Neural progenitor cell (in vitro differentiated cells): ENCODE measurements at places on chromosomes 1 and 21.
A peak's percentile ranks its signal among the peaks of the same experiment; 100 is the strongest.

DNA sequence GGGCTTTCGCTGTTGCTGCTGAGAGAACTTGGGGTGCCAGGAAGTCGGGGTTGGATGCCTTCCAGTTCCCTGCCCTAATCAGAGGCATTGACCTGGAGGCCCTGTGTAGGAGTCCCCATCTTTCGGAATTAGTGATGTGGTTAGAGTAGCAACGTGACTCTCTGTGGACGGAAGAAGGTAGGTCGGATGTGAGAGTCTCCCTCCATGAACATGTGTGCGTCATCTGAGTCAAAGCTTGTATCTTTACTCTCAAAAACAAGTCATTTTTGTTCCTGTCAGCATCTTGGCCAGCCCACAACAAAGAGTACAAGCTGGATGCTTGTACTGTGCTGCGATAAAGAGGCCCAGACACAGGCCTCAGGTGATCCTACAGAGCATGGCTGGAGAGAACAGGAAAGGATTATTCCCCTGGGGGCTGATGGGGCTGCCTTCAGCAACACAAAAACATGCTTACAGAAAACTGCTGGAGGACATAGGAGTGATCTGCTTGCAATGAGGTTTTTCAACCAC, 31.0 kb upstream of the IL10 start:
- DNase-seq = no peak

DNA sequence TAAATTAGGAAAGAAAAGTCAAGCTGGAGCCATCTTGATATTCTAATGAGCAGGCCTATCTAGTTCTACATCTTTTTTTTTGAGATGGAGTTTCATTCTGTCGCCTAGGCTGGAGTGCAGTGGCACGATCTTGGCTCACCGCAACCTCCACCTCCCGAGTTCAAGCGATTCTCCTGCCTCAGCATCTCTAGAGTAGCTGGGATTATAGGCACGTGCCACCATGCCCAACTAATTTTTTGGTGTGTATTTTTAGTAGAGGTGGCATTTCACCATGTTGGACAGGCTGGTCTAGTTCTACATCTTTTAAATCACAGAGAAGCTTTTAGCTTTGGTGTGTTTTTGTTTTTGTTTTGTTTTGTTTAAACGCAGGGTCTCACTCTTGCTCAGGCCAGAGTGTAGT, 6.8 kb downstream of the TMEM69 start:
- no peak for DNase-seq

GRCh38 chr1:41954533-41954944, 35.8 kb upstream of the HIVEP3 start:
- DNase-seq = no peak

DNA sequence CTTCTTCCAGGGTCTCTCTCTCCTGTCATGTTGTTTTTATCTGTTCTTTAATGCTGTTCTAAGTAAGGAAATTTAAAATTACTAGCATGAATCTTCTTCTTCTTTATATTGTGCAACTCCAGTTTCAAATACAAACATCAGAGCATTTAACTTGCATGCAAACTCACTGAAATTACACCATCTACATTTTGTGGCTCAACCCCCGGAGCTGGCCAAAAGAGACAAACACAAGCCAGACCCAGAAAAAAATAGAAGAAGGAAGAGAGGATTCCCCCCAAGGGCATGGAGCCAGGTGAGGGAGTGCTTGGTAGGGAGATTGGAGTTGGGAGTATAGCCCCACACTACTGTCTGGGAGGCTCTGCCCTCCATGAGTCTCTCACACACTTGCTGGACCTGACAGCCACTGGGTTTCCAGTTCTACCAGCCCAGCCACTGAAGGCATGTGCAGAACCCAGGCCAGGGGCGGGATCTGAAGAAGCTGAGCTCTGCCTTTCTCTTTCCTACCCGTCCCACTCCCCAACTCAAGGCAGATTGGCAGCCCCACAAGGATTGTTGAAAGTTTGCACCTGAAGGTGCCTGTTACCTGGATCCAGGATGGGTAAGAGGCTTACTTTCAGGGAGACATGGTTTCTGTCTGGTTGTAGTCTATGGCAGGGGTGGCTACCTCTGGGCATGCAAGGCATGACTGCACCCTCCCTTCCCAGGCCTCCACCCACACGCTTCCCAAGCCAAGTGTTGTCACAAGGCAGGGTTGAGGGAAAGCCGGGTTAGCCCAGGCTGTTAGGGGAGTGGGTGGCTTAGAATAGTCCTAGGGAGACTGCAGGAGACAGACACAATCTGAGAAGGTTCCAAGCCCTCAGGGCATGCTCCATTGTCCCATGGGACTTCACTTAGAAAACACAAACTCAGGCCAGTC, 297.2 kb downstream of the TGFB2 start:
- no peak for DNase-seq

DNA sequence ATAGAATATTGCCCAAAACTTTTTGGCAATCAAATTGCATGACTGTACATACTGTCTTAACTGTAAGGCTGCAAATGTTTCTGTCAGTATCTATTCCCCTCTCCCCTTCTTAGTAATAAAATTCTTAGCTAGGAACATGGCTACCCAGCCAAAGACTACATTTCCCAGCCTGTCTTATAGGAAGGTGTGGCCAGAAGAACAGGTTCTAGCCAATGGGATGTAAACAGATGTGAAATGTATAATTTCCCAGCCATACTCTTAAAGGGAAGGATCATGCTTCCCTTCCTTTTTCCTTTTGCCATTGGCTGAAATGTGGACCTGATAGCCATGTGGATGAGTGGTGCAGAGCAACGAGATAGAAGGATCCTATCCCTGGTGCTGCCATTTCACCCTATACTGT, 7.0 kb upstream of the HIVEP3 start:
- DNase-seq = no peak

GRCh38 chr1:219938706-219939105, 10.3 kb upstream of the SLC30A10 start:
- DNase-seq = no peak

DNA sequence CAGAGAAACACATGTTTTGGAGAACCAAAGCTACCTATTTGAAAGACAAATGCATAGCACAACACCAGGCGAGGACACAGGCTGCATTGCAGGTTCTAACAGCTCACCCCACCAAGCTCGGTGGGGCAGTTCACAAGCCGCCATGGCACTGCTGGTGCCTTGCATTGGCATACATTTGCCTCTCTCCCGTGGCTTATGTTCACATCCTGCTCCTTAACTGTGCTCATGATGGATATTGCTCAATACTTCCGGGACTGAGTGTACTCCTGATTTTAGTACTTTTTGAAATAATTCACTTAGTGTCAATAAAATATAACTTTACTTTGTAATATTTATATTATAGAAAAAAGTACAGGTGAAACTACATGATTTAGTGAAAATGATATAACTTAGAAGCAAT, 1187.4 kb upstream of the NCAM2 start:
- DNase-seq = no peak

DNA sequence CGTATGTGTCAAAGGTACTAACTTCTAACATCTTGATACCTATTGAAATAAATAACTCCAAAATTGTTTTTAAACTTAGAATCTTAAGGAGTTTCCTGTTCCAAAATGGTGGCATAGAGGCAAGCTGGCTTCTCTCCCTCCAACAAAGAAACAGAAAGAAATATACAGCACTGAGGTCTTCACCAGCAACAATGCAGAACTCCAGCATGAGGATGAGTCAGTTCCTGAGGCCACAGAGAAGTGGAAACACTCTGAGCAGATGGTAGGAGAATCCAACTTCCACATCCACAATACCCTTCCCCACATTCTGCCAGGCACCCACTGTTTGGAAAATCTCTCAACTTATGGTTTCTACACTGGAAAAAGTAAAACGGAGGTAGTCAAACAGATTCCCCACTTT, 12.2 kb upstream of the PPIH start:
- DNase-seq = no peak

GRCh38 chr1:37883671-37884070, 24.3 kb upstream of the MTF1 start:
- DNase-seq = no peak

DNA sequence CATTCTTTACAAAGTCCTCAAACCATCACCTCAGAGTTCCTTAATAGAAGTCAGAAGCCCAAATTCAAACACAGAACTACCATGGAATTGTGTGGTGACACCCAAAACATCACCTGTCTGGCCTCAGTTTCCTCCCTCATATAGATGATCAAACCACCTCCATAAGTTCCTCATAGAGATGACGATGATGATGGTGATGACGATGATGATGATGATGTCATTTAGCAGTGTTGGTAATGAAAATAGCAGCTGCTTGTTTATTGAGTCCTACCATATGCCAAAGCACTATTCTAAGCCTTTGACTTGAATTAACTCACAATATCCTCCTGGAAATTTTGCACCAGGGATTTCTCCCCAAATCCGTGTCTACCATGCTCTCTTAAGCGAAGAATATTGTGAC, 139.9 kb downstream of the PROX1 start:
- no peak for DNase-seq

GRCh38 chr1:21293537-21294265, 3.4 kb upstream of the ECE1 start:
- DNase-seq = no peak

DNA sequence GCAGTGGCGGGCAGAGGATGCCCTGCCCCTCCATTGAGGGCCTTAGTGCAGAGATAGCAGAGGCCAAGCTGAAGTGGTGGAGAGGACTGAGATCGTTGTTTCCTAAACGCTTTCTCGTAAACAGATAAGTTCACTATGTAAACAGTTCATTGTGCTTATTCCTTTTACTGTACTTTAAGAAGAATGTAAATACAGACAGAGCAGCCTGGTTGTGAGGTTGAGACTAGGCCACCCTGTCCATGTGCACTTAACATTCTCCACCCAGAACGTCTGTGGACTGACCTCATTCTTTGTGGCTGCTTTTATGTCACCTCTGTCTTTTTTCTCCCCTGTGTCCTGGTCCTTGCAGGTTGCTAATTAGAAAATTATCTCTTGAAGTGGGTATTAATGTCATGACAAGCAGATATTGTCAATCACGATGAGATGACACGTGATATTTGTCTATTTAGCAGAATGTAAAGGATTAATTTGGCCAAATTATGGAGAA, 8.5 kb downstream of the CENPS start:
- DNase-seq = no peak

GRCh38 chr1:234871710-234872271, 256.8 kb downstream of the TOMM20 start:
- DNase-seq = peak; percentile 35

DNA sequence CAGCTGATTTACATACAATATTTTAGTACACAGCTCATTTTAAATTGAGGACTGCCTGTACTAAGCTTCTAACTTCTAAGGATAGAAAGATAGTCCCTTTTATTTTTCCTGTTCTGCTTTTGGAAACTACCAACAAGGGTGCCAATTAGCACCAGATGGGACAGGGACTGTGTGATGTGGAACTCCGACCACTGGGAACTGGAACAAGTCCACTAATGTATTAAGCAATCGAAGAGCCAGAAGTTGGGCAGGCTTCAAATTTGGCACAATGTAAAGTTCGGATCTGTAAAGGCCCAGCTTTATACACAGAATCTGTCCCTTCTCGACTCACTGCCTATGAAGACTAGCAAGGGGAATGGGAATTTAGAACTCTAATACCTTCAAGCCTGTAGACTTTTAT, 149.3 kb downstream of the ZC3H11B start:
- no peak for DNase-seq

DNA sequence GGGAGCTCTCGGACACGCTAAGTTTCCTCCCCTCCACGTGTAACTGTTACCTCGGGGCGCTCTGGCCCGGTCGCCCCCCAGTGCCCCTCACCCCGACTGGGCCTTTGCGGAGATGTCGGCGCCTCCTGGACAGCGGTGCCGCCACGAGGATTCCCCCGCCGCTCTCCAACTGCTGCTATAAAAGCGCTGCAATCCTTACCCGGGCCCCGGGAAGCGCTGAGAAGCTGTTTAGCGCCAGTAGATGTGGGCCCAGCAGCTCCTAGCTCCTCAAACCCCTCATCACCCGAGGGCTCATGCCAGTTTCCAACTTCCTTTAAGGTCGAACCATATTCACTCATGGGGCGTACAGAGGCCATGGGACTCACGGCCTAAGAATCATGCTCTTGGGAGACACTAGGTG, 361 bp upstream of the LMX1A start:
- peak; percentile 69 for DNase-seq

- no peak for DNase-seq
Observed at GRCh38 chr1:53631622-53632310, 107.2 kb downstream of the GLIS1 start.

GRCh38 chr1:38151399-38151798, 104.8 kb upstream of the POU3F1 start:
- no peak for DNase-seq

DNA sequence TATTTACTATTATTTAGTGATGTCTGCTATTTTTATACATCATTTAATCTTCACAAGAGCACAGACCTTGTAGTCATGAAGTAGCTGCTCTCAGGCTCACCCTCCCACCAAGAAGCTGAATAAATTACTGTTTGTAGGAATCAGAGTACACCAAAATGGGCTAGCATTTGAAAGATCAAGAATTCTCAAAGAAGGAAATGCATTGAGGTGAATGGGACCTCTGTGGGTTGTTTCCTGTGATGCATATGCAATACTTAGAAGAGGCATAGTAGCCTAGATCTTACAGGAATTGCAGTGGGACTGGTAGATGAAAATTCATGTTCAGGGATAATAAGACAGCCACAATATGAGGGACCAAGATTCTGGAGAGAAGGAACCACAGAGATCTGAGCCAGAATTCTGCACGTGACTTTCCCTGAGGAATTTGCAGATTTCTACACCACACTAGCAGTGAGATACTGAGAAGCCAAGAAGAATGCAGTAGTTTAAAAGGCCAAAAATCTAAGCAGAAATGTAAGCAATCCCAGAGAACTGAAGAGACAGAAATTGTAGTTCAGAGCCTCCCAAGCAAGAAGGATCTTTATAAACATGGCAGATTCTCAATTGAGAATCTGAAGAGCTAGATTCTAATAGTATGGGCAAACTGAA, 307.0 kb downstream of the ST6GALNAC3 start:
- DNase-seq = no peak

- DNase-seq = no peak
Observed at GRCh38 chr1:58465825-58466629, 80.5 kb downstream of the OMA1 start.

DNA sequence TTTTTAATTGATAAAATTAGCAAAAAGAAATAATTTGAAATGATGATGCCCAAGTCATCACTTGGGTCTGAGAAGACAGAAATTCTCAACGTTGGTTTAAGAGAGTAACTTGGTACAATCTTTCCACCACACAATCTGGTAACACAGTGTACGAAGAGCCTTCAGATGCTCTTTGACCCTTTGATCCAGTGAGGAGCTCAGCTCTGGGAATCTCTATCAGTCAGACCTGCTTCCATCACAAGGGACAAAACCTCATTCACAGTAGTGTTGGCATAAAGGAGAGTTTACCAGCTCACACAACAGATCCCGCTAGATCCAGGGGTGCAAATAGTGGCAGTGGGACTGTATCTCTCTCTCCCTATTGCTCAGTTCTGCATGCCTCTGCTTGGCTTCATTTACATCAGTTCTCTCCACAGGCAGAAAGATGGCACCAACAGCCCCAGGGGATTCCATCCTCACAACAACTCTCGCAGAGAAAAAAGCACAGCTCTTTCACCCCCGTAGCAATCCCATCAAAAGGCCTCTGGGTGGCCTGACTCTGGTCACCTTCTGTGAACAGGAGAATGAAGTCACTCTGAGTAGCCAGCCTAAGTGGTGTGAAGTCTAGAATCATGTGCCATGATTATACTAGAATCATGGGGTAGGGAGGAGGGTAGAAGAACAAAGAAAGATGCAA, 119.7 kb downstream of the ZNF281 start:
- peak; percentile 54 for DNase-seq

GRCh38 chr1:58447042-58447441, 99.5 kb downstream of the OMA1 start:
- peak; percentile 33 for DNase-seq
